ENCODE measurements at places on chromosomes 12 and 14. TPM values are rescaled to one million over a fixed set of nuclear protein-coding genes. Genes with fewer than 3 reads are reported as not detected.

DNA sequence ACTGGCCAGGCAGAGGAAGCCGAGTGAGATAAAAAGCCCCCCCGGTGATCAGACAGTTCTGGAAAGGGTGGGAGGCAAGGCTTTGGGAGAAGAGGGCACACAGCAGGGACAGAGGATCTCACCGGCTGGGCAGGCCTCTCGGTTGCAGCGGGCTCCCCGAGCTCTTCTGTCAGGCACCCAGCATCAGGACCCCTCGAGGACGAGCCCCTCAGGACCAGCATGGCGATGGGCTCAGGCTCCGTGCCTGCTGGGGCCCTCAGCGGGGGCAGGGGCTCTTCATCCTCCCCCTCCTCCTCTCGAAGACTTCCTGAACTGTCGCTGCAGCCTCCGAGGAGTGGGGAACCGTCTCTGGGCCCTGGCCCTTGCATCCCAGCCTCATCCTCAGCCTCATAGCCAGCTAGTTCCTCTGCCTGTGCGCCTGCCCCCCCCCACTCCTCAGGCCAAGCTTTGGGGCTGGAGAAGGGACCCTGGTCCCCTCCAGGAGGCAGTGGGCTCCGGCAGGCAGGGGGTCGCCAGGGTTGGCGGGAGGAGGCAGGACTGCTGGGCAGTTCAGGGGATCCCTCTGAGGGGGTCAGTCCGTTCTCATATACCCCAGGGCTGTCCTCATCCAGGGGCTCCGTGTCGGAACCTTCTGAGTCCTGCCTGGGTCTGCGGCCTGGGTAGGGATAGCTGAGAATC lies 3.4 kb upstream of the AP1G2 start:
- no peak for DNase-seq

DNA sequence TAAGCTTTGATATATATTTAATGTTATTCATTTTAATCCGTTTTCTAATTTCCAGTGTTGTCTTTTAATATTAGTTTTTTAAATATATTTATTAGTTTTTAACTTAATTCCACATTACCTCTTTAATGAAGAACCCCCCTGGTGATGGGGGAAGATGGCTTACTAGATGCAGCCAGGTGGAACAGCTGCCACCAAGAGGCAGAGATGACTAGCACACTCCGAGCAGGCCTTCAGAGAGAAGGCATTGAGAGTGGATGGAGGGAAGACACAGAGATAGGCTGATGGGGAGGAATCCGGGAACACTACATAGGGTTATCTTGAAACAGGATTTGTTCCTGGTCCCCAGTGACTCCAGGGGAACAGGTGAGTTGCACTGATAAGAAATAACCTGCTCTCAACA lies 771.6 kb downstream of the LRFN5 start:
- DNase-seq = no peak

DNA sequence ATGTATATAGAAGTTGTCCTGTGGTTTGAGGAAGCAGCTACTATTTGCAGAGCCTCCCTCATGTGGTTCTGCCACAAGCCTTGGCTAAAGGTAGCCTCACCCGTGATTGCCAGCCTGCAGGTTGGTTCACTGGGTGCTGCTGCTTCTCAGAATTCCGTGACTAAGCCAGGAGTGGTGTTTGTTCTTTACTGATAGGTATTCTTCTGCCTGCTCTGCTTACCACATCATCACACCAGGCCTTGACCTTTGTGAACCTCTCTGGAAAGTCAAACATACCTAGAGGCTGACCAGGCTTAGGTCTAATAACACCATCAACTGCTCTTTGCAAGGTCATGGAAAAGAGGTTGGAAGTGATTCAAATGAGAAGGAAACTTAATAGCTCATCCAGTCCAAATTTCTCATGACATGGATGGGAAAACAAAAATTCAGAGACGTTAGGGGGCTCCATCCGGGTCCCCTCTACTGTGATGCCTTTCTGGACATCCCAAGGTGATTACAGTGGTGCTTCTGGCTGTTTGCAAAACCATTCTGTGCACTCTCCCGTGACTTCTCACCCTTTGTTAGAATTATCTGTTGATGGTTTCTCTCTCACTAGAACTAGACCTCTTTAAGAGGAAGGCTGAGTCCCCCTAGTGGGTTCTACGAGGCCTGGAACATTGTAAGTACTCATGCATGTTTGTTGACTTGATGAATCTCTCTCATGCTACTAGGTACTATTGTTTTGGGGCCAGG lies 8.5 kb upstream of the SOCS2 start:
- peak; percentile 45 for DNase-seq

Gene CFAP251
- 4.6 TPM for total RNA-seq

DNA sequence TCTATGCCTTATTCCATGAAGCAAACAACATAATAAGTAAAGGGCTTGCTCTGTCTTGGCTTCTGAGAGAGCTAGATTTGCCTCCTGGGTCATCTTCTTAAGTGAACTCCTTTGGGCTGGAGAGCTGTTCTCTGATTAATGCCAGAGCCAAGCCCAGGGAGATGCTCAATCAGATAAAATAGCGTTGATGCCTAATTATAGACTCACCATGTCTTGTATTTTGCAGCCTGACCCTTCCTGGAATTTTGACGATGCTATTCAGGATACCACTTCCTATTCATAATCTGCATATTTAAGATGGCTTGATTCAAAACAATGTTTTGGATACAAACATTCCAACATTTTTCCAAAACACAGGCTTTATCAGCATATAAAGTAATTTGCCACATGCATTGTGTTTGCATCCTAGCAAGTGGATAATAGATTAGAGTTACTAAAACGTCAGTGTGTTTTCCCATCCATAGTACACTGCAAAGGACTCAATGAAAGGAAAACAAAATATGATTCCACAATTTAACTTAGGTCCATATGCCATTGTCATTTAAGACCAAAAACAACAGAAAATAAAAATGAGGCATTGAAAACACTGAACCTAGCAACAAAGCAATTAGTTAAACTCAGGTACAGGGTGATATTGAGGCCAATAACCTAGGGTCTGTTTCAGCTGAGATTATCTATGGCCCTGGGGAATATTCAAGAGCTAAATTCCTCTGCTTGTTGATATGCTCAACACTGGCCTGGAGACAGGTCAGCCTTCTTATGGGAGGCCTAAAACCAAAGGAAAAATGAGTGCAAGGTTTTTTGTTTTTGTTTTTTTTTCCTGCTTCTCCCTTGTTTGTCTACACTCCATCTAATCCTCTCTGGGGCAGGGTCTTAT lies 184.2 kb upstream of the FOXN3 start:
- DNase-seq = no peak

DNA sequence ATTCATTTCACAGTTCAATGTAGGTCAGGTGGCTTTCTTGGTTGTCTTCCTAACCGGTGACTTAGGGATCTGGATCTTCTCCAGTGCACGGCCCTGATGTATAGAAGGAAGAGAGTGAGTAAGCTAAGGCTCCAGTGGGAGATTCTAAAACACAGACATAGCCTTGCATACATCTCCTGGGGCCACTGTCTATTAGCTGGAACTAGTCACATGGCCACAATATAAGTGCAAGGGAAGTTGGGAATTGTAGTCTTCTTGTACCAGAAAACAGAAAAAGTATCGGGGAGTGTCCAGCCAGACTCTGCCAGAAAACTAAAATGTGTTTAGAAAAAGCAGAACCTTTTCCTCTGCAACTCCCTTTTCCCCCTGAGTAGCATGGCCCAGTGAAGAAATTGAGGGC lies 531.6 kb downstream of the VRK1 start:
- DNase-seq = no peak

Gene ANHX
- total RNA-seq = not detected

- no peak for DNase-seq
Measured at GRCh38 chr14:100067971-100068959, 3.0 kb downstream of the EVL start.

DNA sequence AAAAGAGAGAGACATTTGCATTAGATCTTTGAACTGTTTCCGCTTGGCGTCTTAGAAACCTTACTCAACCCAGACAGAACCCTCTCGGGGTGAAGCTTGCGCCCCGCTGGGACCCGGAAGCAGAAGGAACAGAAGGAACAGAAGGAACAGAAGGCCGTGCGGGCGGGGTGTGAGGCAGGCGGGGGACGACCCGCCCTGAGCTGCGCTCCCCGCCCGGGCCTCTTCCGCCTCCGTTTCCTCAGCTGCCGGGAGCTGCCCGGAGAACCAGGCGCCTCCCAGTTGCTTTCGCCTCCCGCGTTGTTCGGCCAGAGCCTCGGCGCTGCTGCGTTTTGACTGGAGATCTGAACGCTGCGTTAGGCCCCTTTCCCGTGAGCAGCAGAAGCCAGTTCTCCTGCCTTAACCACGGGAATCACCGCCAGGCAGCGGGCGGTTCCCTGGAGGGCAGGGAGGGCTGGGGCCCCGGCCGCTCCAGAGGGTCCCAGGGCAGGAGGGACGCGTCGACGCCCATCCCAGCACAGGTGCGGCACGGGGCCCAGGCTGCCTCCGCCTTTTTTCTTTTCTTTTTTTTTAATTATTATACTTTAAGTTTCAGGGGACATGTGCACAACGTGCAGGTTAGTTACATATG lies 19.3 kb upstream of the MMP17 start:
- DNase-seq = no peak

- no peak for DNase-seq
Measured at GRCh38 chr14:102320671-102321455, 1.3 kb downstream of the ZNF839 start.

DNA sequence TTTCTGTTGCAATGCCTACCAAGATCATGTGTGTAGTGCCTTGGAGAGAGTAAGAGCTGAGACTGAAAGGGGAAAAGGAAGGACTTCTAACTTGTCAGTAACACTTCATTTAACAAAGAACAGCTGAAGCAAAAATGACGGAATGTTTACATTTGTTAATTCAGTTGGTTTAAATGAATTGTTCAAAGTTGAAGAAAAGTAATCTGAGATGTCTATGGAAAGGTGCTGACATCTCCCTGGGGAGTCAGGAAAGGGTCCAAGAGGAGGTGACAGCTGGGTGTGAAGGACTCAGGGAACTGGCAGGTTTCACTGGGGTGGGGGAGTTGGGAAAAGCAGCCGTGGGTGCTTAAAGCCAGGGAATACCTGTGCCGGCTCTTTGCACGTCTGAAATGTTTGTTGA lies 7.9 kb downstream of the TMEM63C start:
- no peak for DNase-seq

Gene LYZ
- total RNA-seq = not detected

Data from epithelial cell of proximal tubule (primary cell).